ENCODE measurements at places on chromosomes 11 and 22.
A peak's percentile ranks its signal among the peaks of the same experiment; 100 is the strongest.

GRCh38 chr11:32421992-32422391, 13.3 kb downstream of the WT1 start:
- DNase-seq = no peak

- DNase-seq = no peak
Observed at GRCh38 chr22:17106785-17107546, 14.2 kb downstream of the TMEM121B start.

- DNase-seq = no peak
Observed at GRCh38 chr22:30297276-30297990, 8.1 kb upstream of the CASTOR1 start.

- DNase-seq = no peak
Observed at GRCh38 chr11:121889931-121890330, 226.1 kb downstream of the BLID start.

GRCh38 chr11:125192717-125193415, 28.3 kb downstream of the PKNOX2 start:
- no peak for DNase-seq

- DNase-seq = no peak
Observed at GRCh38 chr11:65538915-65539743, 14.2 kb downstream of the SCYL1 start.

DNA sequence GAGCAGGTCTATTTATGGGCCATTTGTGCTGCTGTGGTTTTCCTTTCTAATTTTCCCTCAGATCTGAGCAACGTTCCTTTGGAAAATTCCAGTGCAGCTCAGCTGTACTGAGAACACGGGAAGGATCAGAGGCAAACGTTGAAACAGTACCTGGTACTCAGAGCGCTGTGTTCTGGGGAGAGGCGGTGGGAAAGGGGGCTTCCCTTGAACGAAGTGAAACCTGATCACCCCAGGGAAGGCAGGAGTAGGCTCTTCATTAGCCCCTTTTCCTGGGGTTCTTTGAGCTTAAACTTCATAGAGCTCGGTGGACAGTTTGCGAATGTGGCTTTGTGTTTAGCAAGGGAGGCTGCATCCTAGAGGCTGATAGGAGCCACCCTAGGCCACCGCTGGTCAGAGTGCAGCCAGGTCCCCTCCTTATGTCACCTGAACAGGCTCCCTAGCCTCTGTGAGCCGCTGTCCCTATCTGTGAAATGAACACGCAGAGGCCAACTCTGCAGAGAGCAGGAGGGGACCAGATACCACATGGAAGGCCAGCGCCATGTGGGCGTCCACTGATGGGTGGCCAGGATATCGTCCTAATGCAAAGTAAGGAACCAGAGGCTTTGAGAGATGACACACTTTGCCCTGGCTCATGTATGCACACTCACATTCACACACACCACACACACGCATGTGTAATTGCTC, 1464.8 kb downstream of the BRD1 start:
- DNase-seq = no peak

DNA sequence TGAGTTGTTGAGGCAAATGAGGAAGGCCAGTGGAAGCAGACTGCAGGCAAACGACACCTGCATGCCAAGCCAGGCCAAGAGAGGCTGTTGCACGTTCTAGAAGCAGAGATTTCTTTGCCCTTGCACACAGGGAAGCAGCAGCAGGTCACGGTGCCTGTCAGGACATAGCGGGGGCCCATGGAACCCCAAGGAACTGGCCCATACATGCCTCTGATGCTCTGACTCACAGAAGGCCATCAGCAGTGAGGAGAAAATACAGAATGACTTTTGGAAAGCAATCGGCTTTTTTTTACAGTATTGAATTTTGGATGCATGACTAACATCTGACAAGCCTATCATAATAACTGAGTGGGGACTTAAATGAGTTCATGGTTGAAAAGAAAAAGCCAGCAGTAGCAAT, 123.9 kb downstream of the MPPED1 start:
- DNase-seq = no peak

DNA sequence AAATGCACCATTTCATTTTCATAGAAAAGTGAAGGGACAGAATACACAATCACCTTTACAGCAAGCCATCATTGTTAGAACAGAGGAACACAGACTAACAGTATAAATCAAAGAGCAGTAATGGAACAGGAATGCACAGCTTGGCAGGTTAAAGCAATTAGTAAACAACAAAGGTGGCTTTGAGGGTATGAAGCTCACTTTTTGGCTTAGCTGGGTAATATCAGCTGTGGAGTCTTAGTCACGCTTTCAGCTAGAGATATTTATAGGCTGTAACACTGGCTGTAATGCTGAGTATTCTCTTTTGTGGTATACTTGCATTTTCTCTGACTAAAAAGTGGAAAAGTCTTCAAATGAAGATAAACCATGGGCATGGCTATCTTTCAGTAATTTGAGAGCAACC, 1780.5 kb downstream of the LRRC4C start:
- no peak for DNase-seq

GRCh38 chr11:114262681-114263512, 33.3 kb upstream of the NNMT start:
- DNase-seq = peak; percentile 72

GRCh38 chr11:57316017-57316416, 8.7 kb downstream of the TNKS1BP1 start:
- no peak for DNase-seq

DNA sequence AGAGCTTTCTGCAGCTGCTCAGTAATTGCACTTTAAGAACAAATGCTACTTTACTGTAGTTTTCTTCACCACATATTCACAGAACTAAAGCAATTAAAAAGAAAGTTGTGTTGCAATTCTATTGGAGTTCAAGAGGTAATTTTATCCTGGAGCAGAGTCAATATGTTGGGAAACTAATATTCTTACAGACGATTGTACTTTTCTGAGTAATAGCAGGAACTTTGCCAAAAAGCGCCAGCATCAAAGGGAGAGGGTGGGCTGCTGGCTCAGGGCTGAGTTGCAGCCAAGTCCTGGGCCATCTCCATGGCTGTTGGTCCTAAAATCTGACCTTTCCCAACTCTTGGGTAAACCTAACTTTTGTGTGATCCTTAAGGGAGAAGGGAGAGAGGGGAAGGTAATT, 73.6 kb upstream of the MYO18B start:
- DNase-seq = no peak

GRCh38 chr22:43820651-43821305, 8.7 kb upstream of the EFCAB6 start:
- no peak for DNase-seq

- DNase-seq = no peak
Observed at GRCh38 chr11:72240461-72241290, 3.3 kb downstream of the PHOX2A start.

DNA sequence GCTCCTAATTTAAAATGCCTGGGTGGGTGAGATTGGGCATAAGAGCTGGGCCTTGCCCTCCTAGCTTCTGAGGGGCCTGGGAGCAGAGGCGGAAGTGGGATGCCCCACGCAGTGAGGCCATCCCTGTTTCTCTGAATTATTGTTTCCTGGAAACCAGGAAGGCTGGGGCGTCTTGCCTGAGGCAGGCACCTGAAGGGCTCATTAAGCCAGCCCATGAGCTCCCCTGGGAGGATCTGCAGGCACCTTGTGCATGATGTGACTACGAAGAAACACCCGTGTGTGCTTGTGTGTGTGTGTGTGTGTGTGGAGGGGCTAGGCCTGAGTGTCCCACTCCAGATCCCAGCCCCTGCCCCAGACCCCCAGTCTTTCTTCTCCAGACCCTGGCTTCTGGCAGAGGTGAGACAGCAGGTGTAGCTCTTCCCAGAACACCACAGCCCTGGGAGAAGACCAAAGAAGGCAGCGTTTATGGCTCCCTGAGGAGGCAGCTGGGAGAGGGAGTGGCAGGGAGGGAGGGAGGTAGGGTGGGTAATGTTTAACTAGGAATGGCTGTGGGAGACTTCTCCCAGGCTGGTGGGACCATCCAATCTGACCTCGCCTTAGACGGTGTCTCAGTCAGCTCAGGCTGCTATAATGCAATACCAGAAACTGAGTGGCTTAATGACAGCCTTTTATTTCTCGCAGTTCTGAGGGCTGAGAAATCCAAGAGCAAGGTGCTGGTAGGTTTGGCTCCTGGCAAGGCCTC, 2.1 kb upstream of the BATF2 start:
- peak; percentile 77 for DNase-seq

GRCh38 chr22:50284479-50284878, 14.3 kb upstream of the MAPK11 start:
- no peak for DNase-seq

GRCh38 chr22:36192542-36192941, 9.1 kb downstream of the APOL4 start:
- DNase-seq = no peak

DNA sequence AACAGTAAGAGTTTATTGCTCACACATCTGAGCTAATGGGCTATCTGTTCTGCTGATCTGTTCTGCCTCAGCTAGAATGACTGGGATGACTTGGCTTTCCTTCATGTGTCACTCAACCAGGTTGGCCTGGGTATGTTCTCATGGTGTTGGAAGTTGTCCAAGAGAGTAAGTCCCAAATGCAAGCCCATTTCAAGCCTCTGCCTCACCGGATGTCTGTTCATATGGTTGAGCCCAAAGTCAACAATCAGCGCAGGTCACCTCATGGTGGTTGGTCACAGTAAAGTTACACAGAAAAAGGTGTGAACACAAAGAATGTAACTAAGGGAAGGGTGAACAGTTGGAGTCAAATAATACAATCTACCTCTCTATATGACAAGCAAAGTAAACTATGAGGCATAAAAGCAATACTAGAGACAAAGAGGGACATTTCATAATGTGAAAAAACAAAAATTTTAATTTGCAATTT, 1.9 kb downstream of the GDPD4 start:
- DNase-seq = peak; percentile 24

DNA sequence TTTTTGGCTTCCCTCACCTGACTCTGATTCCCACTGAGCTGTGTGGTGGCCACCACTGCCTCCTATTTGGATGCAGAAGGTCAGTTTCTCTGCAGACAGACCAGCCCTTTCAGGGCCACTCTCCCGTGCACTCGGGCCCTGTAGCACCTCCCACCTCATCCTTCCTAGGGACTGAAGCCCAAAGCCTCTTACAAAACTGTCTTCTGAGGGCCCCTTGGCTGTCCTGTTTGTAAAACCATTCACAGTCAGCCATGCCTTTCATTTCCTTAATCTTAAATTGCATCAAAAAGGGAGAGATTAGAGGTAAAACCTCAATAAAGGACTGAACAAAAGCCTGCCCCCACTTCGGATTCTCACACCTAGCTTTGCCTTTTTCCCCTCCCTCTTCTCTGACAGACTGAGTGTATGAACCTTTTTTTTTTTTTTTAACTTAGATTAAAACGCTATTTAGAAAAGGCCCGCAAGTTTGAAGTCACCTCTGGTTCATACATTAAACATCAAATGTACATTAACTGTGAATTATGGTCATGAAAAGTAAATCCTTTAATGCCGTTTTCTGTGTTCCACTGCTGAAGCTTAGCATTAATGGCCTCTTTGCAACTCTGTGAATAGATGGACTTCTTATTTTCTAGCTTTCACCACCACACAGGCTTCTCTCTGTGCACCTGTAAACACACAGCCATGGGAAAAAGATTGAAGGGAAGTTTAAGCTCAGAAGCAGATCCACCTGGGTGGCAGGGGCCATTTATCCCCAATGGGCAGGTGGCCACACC, 247.2 kb upstream of the CADM1 start:
- no peak for DNase-seq

GRCh38 chr22:43412808-43413795, 1.3 kb downstream of the MPPED1 start:
- DNase-seq = no peak

DNA sequence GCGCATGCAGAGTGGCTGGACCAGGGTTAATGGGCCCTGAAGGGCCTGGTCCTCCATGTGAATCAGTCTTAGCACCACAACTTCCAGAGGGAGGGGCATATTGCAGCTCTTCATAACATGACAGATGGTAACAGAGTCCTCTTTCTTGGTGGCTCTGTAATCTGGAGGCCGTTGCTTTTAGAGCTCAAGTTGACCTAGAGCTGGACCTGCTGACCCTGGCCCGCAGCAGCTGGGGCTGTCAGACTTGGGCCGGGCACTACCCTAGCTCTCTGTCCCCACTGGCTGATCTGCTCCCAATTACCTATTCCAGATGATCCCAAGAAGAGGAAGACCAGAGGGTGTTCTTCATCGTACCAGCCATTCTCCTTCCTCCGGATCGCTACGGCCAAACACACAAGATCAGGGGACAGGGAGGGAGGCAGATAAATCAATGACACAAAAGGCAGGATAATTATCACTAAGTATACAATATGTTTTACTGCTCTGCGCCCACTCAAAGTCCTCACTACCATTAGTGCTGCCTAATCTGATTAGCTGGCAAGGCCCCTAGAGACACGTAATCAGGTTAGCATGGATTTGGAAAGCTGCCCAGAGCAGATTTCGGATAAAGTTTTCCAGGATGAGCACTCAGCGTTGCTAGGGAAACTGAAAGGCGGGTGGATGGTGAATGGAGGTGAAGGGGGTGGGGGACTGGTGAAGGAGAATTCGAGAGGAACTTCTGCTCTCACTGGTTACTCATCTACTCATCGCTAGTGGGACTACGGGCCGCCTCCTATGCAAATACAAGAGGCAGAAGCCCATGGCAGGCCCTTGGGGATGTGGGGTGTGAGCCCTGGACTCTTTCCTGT, 64.5 kb upstream of the PHOX2A start:
- peak; percentile 98 for DNase-seq

GRCh38 chr11:6608726-6609501, 3.1 kb downstream of the TAF10 start:
- DNase-seq = no peak

DNA sequence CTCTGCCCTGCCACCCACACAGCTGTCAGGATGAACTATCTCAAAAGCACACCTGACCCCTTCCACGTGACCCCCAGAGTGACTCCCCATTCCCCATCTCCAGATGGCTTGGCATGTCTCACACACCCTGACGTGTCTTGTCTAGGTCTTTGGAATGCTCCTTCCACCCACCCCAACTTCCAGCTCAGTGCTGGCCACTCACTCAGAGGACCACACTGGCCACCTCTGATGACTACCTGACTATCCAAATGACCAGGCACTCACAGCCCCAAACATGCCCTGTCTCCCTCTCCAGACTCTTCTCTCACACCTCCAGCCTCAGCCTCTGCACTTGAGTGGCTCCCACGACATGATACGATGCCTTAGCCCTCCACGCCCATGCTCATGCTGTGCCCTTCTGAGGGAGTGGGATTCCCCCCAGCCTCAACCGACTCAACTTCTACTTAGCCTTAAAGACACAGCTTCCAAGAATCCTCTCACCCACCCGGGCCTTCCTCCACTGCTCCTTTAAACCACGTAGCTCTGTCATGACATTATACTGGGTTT, 259.4 kb downstream of the BUD13 start:
- peak; percentile 69 for DNase-seq

DNA sequence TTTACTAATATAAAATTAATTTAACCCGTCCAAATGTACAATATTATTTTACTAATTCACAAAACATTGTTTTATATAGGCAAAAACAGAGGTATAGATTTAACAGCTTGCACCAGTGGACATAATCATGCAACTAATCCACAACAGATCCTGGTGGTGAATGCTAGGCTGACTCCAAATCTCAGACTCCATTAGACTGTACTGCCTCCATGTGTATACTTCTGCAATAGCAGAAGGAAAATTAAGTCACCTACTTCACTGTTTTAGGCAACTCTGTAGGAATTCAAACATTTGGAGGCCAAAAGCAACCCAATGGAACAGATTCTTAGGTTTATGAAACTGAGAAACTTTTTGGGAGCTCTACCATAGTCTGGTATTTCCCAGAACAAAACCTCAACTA, 30.0 kb upstream of the RAB39A start:
- peak; percentile 25 for DNase-seq

GRCh38 chr11:45037434-45038005, 86.8 kb upstream of the TP53I11 start:
- no peak for DNase-seq

Data from NCI-H2171 treated with DMSO at 0.1 percent for 48 hours (cell line).